ENCODE measurements at places on chromosomes 6 and 20.

GRCh38 chr20:4159765-4160490 lies 144.6 kb upstream of the RNF24 start:
- DNase-seq = no peak

- no peak for DNase-seq
These were observed 12.0 kb upstream of the UQCC2 start for GRCh38 chr6:33723371-33724085.

GRCh38 chr6:112269114-112269513 lies 14.7 kb upstream of the LAMA4 start:
- no peak for DNase-seq

DNA sequence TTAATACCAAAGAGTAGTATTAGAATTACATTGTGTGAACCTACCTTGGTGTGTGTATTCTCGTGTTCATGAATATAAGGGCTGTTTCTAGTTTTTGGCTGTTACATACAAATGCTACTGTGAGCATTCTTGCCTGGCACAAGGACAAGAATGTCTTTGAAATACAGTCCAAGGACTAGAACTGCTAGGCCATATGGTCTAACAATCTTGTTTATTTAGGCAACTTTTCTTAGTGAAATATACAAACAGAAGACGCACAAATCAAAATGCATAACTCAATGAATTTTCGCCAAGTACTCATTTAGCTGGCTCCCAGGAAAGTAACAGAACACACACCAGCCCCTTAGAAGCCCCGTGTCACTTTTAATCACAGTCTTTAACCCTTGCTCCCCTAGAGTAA lies 28.5 kb downstream of the KDM1B start:
- no peak for DNase-seq
